ENCODE measurements at places on chromosomes 7 and 10.

DNA sequence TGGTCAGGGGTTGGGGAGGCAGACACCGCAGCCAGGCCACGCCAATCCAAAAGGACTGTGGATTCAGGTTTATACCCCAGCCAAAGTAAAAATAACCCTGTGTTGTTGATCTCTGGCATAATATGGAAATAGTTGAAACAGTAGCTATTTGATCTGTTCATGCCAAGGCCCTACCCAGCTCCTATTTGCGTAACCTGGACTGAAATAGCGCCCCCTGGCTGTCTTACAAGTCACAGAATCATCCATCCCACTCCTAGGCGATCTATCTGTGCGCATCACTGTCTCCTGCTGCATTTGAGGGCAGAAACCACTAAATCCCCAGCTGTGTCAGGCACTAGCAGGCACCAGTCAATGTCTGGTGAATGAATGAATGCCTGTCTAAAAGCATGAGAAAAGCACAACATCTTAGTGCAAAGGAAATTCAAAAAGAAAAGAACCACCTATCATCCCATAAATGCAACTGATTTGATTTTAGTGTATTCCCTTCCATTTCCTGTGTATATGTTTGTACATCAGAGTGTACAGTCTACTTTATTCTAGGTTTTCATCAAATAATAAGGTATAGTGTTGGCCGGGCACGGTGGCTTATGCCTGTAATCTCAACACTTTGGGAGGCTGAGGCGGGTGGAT lies 160.0 kb downstream of the SLIT1 start:
- DNase-seq, result peak; percentile 80

GRCh38 chr10:59303018-59303417 lies 59.3 kb downstream of the FAM13C start:
- no peak for DNase-seq

DNA sequence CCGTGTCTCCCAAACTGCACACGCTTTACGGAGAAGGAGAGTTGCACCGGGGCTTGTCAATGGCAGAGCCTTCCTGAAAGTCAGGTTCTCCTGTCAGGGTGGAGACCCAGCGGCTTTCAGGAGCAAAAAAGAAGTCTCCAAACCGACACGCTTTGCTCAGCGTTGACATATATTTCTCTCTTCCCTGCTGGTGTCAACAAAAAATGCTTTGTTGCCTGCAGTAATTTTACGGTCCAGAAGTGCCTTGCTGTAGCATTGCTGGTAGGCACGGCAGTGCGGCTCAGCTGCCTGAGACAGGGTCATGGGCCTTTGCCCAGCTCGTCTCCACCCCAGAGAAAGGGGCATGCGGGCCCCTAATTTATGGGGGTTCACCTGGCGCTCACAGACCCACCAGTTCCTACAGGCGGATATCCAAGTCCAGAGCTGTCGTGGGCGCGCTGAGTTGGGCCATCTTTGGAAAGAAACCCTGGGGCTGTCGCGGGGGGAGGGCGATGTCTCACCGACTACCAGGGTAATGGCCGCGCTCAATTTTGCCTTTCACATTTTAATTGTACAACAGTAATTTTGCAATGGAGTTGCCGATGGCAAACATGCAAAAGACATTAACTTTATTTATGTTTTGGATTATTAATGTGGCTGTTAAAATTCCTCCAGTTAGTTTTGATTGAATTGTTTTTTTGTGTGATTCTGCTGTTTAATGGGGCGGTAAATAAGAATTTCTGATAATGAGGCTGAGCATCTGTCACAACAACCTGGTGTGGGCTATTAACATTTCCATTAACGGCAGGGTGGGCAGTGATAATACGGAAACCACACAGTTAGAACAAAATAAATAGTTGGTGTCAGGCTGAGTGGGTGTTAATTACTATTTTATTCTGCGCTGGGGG lies 478.2 kb upstream of the FOXK1 start:
- DNase-seq, result no peak

DNA sequence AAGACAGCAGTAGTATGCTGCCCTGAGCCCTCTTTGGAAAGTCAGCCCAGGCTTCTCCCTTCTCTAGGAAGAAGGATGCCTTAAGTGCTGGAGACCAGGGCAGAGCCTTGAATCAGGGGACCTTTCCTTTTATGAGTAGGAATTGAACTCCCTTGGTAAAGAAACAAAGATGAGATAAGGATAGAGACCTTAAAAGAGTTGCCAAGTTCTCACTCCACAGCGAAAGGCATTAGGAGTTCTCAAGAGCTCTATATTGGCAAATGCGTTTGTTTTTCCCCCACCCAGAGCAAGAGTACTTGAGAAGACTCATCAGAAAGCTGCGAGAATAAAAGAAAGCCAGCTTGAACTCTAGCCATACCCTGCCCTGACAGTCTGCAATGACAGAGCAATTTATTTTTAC lies 72.9 kb upstream of the OGDHL start:
- no peak for DNase-seq

DNA sequence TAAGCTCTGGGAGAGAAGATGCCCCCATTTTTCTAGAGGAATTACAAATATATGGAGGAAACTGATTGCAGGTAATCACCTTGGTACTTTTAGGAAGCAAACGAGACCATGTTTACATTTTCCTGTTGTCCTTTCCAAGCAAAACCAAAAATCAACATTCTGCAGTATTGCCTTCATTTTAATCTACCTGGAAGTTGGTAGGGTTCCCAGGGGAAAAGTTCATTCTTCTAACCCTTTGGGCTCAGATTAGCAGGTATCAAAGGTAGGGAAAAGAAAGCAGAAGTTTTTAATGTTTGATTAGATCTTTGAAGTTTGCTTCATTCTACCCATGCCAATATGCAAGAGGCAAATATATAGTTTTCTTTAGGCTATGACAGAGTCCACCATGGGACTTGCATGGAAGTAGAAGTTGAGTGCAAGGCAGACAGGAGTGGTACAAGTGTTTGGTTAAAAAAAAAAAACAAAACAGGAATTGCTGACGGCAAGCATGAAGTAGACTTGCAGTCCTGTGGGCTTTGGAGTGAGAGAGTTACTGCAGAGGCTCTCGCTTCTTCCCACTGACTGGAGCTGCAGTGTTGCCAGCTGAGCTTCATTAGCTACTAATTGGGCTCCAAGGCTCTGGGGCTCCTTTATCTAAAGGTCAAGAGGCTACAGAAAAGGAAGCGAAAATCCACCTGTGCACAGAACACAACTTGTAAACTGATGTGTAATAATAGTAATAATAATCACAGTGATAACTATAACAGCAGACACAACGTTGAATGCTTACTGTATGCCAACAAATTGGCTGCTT lies 28.9 kb upstream of the ASAH2 start:
- no peak for DNase-seq

DNA sequence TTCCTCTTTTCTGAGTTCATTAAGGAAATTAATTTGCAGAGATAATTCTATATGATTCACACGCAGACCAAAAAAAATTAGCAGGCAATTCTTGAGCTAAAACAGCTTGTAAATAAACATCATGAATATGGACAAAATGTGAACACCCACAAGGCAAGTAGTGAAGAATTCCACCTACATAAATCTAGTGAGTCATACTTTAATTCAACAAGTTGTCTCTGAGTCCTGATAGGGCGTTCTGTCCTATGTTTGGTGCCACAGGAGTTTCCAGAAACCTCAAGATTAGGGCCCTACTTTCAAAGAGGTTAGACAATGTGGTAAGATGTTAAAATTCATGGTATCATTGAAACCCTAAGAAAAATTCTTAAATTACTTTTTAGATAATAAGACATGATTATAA lies 122.3 kb downstream of the SGMS1 start:
- no peak for DNase-seq

- DNase-seq, result no peak
These were observed 4.3 kb downstream of the ZSWIM8 start for GRCh38 chr10:73789659-73790055.

- DNase-seq, result no peak
These were observed 51.8 kb downstream of the HIPK2 start for GRCh38 chr7:139725858-139726484.

GRCh38 chr10:26574783-26575182 lies 122.7 kb upstream of the PDSS1 start:
- no peak for DNase-seq

DNA sequence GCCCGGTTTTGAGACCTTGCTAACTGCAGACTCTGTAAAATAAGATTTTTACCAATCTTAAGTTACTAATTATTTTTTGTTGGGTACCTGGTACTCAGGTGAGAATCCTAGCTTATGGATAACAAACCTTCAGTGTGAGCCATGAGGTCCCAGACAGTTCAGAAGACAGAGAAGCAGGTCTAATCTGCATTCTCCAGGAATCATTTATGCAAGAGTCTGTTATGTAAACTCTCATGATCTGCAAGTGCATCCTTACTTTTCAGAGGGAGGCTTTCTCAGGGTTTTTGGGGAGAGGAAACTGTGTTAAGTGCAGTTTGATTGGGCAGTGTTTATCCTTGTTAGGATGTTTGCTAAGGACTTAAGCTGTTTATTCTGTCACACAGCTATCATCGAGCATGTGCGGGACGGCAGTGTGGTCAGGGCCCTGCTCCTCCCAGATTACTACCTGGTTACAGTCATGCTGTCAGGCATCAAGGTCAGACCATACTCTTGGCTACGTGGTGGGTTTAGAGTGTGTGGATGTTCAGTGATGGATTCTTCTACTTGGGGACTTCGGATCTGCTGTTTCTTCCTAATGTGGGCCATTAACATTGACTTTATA lies 50.2 kb downstream of the SND1 start:
- DNase-seq, result no peak

DNA sequence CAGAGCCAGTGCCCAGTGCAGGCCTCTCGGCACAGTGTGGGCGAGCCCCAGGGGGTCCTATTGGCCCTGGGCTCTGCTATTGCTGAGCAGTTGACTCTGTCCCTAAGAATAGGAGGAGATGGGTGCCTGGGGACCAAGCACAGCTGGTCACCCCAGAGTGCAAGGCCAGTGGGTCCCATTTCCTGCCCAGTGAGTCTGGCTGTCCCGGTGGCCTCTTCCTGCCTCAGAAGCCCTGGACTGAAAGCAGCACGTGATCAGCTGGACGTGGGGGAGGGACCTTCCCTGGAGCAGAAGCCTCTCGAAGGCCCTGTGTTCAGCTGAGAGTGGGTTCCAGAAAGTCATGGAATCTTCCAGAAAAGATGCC lies 42.0 kb downstream of the PWWP2B start:
- DNase-seq, result no peak

- no peak for DNase-seq
These were observed 312.6 kb upstream of the BMPER start for GRCh38 chr7:33592718-33593117.

DNA sequence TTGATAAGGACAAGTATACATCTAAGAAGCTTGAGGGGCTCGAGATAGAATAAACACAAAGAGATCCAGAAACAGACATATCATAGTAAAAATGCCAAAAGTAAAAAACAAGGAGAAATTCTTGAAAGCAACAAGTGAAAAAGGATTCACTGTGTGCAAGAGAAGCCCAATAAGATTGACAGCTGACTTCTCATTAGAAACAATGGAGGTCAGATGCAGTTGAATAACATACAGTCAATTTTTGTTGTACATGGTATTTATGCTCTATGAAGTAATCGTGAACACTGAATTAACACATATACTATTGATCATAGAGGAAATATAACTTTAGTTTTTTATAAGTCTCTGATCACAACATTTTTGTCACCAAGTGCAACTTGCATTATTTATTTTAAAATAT lies 982.8 kb upstream of the SORCS1 start:
- no peak for DNase-seq

- DNase-seq, result no peak
These were observed 134.4 kb downstream of the ZMIZ1 start for GRCh38 chr10:79203014-79203644.

GRCh38 chr7:46163246-46163645 lies 242.2 kb upstream of the IGFBP3 start:
- no peak for DNase-seq

GRCh38 chr7:134046594-134047128 lies 80.5 kb upstream of the LRGUK start:
- no peak for DNase-seq

- no peak for DNase-seq
These were observed 341.6 kb upstream of the KCND2 start for GRCh38 chr7:119931230-119931824.

GRCh38 chr10:50416181-50416824 lies 165.0 kb upstream of the ASAH2 start:
- no peak for DNase-seq

GRCh38 chr7:49717547-49717946 lies 55.9 kb upstream of the VWC2 start:
- DNase-seq, result no peak

- no peak for DNase-seq
These were observed 7.2 kb downstream of the AP5Z1 start for GRCh38 chr7:4782333-4783291.

DNA sequence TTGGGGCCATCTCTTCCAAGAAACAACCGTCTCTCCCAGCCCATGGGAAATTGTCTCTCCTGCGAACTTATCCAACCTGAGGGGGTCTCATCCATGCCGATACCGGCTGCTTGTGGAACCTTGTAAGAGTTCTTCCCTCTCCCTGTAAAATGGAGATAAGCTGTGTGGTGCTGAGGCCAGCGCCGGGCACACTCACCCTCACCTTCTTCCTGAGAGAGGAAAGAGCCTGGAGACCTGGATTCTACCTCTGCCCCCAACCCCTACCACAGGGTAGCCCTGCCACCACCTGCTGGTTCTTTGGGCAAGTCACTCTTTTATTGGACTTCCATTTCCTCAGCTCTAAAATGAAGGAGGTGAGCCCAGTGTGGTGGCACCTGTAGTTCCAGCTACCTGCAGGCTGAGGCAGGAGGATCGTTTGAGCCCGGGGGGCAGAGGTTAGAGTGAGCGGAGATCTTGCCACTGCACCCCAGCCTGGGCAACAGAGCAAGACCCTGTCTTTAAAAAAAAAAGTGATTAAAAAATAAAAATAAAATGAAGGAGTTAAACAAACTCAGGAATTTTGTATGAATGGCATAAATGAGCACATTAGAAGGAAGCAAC lies 38.4 kb upstream of the PSAP start:
- DNase-seq, result no peak

DNA sequence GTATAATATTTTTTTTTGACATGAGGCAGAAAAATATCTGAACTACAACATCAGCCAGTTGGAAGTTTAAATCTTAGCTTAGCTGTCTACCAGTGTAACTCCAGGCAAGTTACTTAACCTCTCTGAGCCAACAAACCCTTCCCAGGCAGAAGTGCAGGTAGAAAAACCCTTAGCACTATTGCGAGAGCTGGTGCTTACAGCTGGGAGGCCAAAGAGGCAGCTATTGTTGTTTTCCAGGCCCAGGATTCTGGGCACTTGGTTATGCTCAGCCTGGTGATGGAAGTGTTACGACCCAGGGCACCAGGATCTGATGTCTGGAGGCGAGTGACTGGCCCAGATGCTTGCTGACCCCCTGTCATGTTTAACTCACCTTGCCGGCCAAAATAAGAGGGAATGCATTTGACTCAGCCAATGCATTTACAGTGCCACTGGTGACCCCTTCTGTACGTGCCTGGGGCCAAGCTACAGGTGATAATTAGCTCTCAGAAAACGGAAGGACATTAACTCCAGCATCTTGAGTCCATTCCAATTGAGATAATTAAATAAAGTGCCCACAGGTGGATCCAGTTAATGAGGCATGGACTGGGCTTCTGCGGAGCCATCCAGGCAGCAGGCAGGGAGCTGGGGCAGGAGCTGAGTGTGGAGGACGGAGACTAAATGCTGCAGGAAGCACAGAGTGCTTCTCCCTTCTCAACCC lies 126.5 kb upstream of the HABP2 start:
- no peak for DNase-seq

Measured in hematopoietic multipotent progenitor cell (in vitro differentiated cells).